ENCODE measurements at places on chromosomes 11 and 22.

DNA sequence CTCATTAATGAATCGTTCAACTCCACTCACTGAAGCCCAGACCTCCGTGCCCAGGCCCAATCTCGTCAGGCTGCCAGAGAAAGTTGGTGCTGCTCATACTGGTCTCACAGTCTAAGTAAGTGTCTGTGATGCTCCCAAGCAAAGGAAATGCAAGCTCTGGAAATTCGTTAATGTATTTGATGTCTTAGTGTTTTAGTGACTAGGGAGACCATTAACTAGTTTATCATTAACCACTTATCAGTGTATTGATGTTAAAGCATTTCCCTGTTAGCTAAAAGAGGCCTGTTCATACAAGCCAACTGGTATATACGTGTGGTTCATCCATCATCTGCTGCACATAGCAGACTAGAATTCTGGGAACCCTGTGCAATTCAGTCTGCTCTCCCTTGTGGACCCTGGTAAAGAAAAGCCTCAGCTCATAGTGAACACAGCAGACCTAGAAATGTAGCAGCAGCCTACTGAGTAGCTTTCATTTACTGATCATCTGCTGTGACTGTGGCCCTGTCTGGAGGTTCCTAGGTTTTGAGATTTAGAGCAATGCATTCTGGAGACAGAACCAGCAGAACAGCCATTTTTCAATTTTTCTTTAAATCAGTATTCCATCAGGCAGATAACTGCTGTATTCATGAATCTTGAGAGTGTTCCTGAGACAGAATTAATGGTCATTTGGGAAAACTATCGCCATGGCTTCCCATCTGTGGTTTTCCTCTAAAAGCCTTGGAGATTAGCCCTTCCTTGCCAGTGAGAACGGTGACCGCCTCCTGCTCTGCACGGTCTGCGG, 15.7 kb upstream of the AIFM3 start:
- DNase-seq = no peak

DNA sequence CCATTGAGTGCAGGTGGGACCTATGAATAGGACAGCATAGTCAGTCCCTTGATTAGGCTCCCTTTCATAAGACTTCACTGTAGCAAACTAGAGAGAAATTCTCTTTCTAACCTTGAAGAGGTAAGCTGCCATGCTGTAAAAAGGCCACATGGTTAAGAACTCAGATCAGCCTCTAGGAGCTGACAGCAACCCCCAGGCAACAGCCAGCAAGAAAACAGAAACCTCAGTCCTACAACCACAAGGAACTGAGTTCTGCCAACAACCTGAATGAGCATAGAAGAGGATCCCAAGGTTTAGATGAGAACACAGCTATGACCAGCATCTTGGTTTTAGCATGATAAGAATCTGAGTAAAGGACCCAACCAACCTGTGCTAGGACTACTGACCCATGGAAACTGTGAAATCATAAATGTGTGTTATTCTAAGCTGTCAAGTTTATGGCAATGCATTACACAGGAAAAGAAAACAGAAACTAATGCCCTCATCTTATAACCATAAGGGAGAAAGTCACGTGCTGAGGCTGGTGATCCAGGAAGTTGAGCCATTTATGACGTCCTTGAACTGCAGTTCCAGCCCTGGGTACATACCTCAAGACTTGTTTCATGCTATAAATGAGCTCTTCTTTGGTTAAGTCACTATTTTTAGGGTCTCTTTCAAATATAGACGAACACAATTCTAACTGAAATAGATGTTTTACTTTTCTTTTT, 43.3 kb downstream of the RAB38 start:
- no peak for DNase-seq

GRCh38 chr22:50190182-50190940, 4.6 kb downstream of the TRABD start:
- DNase-seq = peak; percentile 60

DNA sequence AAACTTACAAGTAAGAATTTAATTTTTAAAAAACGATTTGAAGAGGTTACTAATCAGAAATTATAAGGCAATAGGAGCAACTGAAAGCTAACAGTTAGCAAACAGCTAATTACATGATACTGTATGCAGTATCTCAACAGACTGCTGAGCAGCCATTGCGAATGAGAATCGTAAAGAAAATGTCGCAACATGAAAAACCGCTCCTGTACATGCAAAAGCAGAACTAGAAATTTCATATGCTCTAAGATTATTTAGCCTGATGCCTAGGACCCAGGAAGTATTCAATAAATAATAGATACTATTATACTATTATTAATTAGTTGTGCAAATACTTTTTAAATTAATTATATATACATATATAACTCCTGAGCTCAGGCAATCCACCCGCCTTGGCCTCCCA, 48.7 kb upstream of the EP300 start:
- DNase-seq = no peak

DNA sequence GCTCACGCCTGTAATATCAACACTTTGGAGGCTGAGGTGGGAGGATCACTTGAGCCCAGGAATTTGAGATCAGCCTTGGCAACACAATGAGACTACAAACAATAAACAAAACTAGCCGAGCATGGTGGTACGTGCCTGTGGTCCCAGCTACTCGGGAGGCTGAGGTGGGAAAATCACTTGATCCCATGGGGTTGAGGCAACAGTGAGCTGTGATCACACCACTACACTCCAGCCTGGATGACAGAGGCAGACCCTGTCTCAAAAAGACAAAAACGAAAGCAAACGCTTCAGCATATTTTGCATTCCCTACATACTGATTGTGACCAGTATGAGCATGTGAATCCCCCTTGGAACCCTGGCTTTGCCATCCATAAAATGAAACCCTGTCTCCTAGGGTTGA, 33.9 kb upstream of the MN1 start:
- DNase-seq = no peak

GRCh38 chr11:128852327-128853023, 14.6 kb downstream of the KCNJ1 start:
- DNase-seq = no peak

- peak; percentile 63 for DNase-seq
Observed at GRCh38 chr11:46006418-46007070, 84.1 kb downstream of the LARGE2 start.

DNA sequence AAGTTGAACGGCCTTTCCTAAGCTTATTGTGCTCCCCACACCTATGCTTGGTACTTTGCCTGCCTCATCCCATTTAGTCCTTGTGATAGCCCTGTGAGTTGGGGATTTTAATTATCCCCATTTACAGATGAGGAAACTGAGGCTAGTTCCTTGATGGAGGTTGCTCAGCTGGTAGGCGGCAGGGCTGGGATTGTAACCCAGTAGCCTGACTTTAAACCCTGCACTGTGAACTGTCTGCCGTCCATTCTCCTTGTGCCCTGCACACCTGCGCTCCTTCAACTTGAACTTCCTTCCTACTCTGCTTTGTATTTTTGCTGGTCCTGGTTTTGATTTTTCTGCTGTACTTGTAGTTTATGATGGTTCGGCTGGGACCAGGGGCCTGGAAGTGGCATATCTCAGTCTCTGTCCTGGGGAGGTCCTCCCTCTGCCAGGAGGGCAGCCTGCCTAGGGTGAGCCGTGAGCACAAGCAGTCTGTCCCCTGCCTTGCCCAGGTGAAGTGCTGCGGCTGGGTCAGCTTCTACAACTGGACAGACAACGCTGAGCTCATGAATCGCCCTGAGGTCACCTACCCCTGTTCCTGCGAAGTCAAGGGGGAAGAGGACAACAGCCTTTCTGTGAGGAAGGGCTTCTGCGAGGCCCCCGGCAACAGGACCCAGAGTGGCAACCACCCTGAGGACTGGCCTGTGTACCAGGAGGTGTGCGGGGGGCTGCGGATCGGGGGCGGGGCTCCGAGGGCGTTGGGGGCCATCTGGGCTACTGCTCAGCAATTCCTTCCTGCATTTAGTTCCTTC, 52.4 kb downstream of the CD82 start:
- no peak for DNase-seq

DNA sequence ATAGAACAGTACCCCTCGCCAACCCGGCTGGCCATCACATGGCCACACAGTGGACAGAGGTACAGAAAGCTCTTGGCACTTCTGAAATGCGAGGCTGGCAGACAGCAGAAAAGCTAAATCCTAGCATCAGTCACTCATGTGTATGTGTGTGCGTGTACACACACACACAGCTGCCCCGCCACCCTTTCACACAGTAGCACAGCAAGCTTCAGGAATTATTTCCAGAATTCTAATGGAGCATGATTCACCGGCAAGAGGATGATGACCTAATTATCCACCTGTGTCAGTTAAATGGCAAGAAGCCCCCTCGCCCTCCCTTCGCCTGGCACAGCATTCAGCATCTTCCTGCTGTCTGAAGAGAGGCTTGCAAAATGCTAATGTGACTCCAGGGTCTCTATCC, 336.0 kb downstream of the SHANK2 start:
- DNase-seq = no peak

GRCh38 chr11:61694946-61695706, 14.9 kb downstream of the DAGLA start:
- no peak for DNase-seq

GRCh38 chr11:105915021-105915420, 107.0 kb downstream of the MSANTD4 start:
- DNase-seq = no peak

DNA sequence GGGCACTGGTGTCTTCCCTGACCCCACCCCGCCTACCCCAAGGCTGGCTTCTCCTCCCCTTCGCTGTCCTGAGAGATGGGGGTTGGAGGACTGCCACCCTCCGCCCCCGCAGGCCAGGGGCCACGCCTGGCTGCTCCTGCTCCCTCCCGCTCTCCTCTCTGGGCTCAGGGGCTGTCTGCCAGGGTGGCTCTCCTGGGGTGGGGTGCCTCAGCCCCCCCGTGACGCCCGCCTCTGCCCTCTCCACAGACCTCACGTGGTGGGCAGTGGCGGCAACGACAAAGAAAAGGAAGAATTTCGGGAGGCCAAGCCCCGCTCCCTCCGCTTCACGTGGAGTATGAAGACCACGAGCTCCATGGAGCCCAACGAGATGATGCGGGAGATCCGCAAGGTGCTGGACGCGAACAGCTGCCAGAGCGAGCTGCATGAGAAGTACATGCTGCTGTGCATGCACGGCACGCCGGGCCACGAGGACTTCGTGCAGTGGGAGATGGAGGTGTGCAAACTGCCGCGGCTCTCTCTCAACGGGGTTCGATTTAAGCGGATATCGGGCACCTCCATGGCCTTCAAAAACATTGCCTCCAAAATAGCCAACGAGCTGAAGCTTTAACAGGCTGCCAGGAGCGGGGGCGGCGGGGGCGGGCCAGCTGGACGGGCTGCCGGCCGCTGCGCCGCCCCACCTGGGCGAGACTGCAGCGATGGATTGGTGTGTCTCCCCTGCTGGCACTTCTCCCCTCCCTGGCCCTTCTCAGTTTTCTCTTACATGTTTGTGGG, 8.1 kb downstream of the RCOR2 start:
- DNase-seq = no peak
